ENCODE measurements at places on chromosomes 1 and 21. TPM values are rescaled to one million over a fixed set of nuclear protein-coding genes. Genes with fewer than 3 reads are reported as not detected.

The CD1B gene
- not detected for total RNA-seq

The GJA9 gene
- total RNA-seq = not detected

The HCN3 gene
- total RNA-seq = 4.9 TPM

The KIRREL1 gene
- not detected for total RNA-seq

The VPS13D gene
- total RNA-seq = 28.1 TPM

The OR2T11 gene
- total RNA-seq = not detected

The BROX gene
- 61.3 TPM for total RNA-seq

The FASLG gene
- 3.6 TPM for total RNA-seq

The SLC1A7 gene
- not detected for total RNA-seq

The TFB2M gene
- 9.0 TPM for total RNA-seq

The LRRIQ3 gene
- total RNA-seq = 0.90 TPM

The TMEM54 gene
- total RNA-seq = not detected

The SPTA1 gene
- not detected for total RNA-seq

The PARK7 gene
- total RNA-seq = 275 TPM

The COL16A1 gene
- not detected for total RNA-seq

The NPPB gene
- not detected for total RNA-seq

The ASCL5 gene
- not detected for total RNA-seq

The C1orf87 gene
- total RNA-seq = not detected

The KCNH1 gene
- total RNA-seq = not detected

The DENND2D gene
- 207 TPM for total RNA-seq

The INTS11 gene
- total RNA-seq = 109 TPM

The GFI1 gene
- 76.9 TPM for total RNA-seq

The LAD1 gene
- total RNA-seq = not detected

The IVL gene
- not detected for total RNA-seq

Data from activated CD4-positive, alpha-beta memory T cell treated with anti-CD3 and anti-CD28 coated beads, Interleukin-2, amount 10 ng/mL, durations not matched to agents 7 days and 5 days (primary cell).